ENCODE measurements at places on chromosomes 2 and 18.

- peaks cover 82% of the 10 kb centered on the region for H3K4me1 ChIP-seq
- H3K27me3 ChIP-seq: no peaks in the 10 kb centered on the region
- peak overlapping the region; percentile 93 for H3K4me3 ChIP-seq
- no peaks in the 10 kb centered on the region for H3K36me3 ChIP-seq
- ATAC-seq: no peak
Measured at GRCh38 chr2:64652231-64653108, 1.2 kb downstream of the SERTAD2 start.

GRCh38 chr18:62852851-62853250 lies 137.5 kb downstream of the PHLPP1 start:
- no peak for ATAC-seq
- H3K27ac ChIP-seq: no peak overlapping the region
- H3K4me3 ChIP-seq: no peak overlapping the region
- H3K4me1 ChIP-seq: peaks cover 11% of the 10 kb centered on the region

- H3K4me1 ChIP-seq: peaks cover 15% of the 10 kb centered on the region
- peaks cover 13% of the 10 kb centered on the region for H3K27me3 ChIP-seq
- H3K4me3 ChIP-seq: no peak overlapping the region
- no peaks in the 10 kb centered on the region for H3K36me3 ChIP-seq
- ATAC-seq: no peak
Measured at GRCh38 chr2:238305092-238305862, 15.0 kb upstream of the TRAF3IP1 start.

DNA sequence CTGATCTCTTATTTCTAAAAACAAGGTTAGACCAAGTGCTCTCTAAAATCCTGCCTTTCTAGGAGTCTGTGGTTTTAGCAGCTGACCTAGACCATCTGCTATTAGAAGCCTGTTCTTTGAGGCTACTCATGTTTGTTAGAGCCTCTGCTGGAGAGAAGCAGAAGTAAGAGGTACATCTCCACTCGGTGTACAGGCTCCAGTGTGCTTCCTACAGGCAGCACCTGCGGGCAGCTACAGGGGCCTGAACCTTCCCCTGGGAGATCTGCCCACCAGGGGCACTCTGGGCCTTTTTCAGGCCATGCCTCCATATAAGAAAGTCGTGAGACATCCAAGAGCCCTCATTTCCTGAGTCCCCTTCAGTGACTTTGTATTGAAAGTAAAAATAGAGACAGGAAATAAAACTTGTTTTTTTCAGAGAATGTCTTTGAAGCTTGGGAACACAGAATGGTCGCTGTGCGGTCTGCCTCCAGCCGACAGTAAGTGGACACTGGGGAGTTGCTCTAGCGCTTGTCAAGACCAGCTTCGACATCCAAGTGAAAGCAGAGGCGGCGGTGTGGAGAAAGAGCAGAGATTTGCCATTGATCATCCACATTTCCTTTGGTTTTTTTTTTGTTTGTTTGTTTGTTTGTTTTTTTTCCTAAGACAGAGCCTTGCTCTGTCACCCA lies 31.7 kb downstream of the ONECUT2 start:
- no peaks in the 10 kb centered on the region for H3K36me3 ChIP-seq
- peaks cover 62% of the 10 kb centered on the region for H3K27me3 ChIP-seq
- H3K27ac ChIP-seq: no peak overlapping the region
- no peak for ATAC-seq

- no peak overlapping the region for H3K4me3 ChIP-seq
- H3K4me1 ChIP-seq: no peaks in the 10 kb centered on the region
- ATAC-seq: no peak
- H3K27me3 ChIP-seq: peaks cover 28% of the 10 kb centered on the region
- no peak overlapping the region for H3K27ac ChIP-seq
- H3K36me3 ChIP-seq: peaks cover 7% of the 10 kb centered on the region
Measured at GRCh38 chr2:101140237-101140636, 10.9 kb downstream of the TBC1D8 start.

DNA sequence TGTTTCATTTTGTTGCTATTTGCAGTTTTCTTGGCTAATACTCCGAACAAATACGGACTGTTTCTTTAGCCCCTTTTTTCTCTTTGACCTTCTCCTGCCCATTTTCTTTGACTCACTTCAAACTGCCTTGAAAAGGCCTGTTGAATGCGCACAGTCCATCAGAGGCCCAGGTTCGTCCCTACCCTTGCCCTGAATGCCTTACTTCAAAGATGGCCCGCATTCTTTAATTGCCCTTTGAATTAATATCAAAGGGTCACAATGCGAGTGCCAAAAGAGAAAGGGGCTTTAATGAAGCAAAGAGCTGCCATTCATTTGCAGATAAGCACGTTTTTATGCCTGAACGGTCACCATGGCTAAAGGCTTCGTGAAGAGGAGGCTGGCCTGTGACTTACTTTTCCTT lies 29.7 kb downstream of the PAX3 start:
- H3K27me3 ChIP-seq: peaks cover 9% of the 10 kb centered on the region
- H3K36me3 ChIP-seq: no peaks in the 10 kb centered on the region
- H3K4me3 ChIP-seq: no peak overlapping the region
- ATAC-seq: no peak

- no peak for ATAC-seq
- H3K4me3 ChIP-seq: no peak overlapping the region
- no peak overlapping the region for H3K27ac ChIP-seq
- peaks cover 2% of the 10 kb centered on the region for H3K4me1 ChIP-seq
- no peaks in the 10 kb centered on the region for H3K27me3 ChIP-seq
- H3K36me3 ChIP-seq: no peaks in the 10 kb centered on the region
Measured at GRCh38 chr2:168607992-168608391, 151.9 kb downstream of the CERS6 start.

DNA sequence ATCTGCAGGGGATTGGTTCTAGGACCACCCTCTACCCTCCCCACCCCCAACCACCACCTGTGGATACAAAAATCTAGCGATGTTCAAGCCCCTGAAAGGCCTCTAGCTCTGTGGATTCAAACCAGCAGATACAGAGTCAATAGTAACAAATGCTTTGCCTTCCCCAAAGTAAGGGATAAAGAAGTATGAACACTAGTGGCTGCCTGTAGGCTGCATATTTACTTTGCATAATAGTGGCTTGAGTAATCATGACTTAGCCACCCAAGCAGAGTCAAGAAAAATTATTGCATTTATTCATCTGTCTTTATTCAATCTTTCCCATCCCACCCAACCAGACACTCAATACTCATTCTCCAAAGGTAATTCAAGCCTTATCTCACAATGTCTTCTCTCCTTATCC lies 43.8 kb downstream of the SOCS6 start:
- ATAC-seq: no peak
- H3K4me3 ChIP-seq: no peak overlapping the region
- no peak overlapping the region for H3K27ac ChIP-seq
- H3K27me3 ChIP-seq: no peaks in the 10 kb centered on the region
- H3K36me3 ChIP-seq: no peaks in the 10 kb centered on the region

DNA sequence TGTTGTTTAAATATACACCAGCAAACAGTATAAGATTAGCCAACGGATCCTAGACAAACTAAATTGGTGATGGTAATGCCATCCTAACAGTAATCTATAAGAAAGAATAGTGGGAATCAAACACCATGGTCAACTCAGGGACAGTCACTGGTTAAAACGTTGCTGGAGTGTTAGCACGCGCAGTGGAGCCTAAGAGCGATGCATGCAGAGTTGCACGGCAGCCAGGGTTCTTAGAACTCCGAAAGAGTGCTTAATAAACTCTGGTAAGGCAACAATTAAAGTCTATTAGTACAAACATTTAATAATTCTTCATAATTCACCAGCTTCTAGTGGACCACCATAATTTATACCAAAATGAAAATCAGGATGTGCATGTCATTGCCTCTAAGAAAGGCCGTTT lies 22.2 kb downstream of the LANCL1 start:
- H3K27ac ChIP-seq: no peak overlapping the region
- peaks cover 74% of the 10 kb centered on the region for H3K36me3 ChIP-seq
- peaks cover 17% of the 10 kb centered on the region for H3K4me1 ChIP-seq

DNA sequence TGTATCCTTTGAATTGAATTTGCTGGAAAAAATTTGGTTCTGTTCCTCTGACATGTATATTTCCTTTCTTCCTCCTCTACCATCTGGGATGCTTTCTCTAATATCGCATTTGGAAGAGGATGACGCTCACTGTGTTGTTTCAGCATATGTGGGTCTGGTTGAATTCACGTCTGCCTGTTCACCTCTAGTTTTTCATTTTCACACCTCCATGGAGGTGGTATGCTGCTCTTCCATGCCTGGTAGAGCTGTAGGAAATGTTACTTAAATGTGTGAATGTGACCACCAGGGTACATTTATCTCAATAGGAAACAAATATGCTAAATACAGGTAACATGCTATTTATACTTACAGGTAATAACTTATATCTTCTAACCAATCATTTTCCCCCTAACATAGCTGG lies 44.5 kb downstream of the TSHZ1 start:
- no peak overlapping the region for H3K27ac ChIP-seq
- H3K4me3 ChIP-seq: no peak overlapping the region
- peaks cover 10% of the 10 kb centered on the region for H3K4me1 ChIP-seq
- no peak for ATAC-seq

DNA sequence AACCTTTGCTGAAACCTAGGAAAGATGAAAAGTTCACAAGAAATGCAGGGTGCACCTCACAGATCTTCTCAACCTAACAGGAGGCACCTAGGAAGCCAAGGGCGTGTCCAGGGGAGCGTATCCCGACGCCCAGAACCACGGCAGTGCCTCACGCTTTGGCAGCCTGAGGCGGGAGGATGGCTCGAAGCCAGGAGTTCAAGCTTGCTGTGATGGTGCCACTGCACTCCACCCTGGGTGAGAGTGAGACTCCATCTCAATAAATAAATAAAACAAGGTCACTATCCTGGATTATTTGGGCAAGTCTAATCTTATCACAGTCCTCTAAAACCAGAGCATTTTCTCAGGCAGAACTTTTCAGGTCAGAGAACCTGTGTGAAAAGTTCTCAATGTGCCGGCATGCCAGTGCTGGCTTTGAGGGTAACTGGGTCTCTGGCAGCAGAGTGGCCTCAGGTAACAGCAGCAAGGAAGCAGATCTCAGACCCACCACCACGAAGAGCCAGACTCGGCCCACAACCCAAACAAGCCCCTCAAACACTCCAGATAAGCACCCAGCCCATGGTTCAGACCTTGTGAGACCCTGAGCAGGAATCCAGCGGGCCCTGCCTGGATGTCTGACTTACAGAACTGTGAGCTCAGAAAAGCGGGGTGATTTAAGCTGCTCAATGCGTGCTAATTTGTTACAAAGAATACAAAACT lies 11.7 kb downstream of the HSBP1L1 start:
- H3K4me3 ChIP-seq: no peak overlapping the region
- H3K27me3 ChIP-seq: no peaks in the 10 kb centered on the region
- peak overlapping the region; percentile 29 for H3K27ac ChIP-seq
- H3K36me3 ChIP-seq: peaks cover 53% of the 10 kb centered on the region
- peaks cover 15% of the 10 kb centered on the region for H3K4me1 ChIP-seq

DNA sequence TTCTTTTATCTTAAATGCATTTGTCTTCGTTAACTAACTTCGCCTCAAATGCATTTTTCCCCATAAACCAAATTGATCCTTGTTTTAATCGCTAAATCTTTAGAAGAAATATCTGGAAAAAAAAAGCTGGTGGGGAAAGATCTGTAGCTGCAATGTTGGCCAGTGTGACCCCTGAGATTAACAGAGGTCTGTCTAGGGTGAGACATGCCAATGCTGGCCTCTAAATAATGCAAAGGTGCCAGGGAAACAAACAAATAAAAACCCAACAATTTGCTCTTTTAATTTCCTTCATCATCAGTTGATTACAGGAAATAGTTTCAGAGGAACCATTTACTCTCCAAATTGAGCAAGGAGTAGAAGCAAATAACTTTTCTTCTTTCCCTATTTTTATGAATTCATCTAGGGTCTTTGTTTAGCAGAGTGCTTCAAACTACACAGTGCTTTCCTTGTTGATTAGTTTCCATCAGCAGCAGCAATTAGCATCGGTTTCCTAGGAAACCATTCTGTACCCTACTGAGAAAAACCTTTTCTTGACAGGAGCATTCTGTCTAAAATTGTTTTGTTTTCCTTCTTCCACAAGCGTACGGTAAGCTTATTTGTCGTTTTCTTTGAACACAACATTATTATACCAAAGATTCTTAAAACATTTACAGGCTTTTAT lies 100.5 kb upstream of the UNC80 start:
- no peaks in the 10 kb centered on the region for H3K27me3 ChIP-seq
- no peaks in the 10 kb centered on the region for H3K4me1 ChIP-seq
- ATAC-seq: no peak
- no peaks in the 10 kb centered on the region for H3K36me3 ChIP-seq
- no peak overlapping the region for H3K27ac ChIP-seq

DNA sequence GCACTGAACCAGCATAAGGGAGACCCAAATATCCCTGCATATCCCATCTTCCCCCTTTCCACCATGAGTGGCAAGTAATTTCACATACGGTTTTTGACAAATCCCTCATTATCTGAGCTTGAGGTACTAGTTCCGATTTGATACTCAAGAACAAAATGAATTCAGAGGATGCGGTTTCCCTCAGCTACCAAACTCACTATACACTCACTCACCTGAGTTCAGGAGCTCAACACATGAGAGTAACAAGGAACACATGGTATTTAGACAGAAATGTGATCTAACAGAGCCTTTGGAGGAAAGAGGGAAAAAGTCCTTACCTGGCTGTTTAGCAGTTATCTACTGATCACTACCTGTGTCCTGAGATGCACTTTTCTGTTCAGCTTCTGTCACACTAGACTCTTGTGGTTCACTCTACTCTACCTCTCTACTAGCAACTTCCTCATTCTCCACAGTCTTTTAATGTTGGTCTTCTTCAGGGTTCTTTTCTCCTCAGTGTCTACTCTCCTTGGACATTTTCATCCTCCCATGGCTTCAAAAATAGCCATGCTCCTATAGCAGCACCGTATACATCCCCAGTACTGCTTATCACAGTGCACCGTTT lies 25.1 kb downstream of the ASXL2 start:
- H3K27ac ChIP-seq: peak overlapping the region; percentile 71
- peaks cover 41% of the 10 kb centered on the region for H3K4me1 ChIP-seq
- no peaks in the 10 kb centered on the region for H3K27me3 ChIP-seq

DNA sequence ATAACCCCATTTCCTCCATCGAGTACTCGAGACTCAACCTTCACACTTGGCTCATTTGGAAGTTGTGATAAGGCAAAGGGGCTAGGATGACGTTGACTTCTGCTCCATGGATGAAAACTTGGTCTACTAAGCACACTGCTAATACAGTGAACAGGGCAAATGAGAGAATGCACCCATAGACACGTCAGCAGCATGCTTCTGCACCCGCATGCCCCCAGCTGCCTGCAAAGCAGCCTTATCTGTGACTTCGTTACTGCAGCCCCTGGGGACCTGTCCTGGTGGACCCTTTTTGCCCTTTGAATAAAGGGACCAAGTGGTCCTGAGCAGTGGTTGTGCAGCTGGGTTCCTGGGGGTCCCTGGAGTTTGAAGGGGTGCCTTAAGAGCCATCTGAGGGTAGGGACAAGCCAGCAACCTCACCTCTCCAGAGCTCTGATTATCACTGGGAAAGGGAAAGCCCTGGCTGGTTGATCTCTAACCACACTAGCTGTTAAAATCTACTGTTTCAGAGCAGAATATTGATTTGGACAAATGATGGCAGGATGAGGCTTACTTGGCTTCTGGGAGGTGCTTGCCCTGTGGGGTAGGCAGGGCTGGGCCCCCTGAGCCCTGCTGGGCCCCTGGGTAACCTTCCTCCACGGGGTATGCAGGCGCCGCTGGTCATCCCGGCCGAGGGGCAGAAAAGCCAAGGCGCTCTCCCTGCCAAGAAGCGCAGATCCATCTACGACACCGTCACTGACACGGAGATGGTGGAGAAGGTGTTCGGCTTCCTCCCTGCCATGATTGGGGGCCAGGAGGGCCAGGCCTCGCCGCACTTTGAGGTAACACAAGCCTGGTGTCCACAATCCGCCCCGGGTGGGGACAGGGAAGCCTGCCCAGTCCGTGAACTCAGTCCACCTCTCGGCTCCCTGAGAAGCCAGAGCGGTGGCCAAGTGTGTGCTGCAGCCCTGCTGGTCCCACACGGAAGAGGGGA lies 37.6 kb upstream of the GPR17 start:
- H3K4me1 ChIP-seq: peaks cover 30% of the 10 kb centered on the region
- no peak overlapping the region for H3K4me3 ChIP-seq
- no peak overlapping the region for H3K27ac ChIP-seq
- peaks cover 5% of the 10 kb centered on the region for H3K36me3 ChIP-seq
